ENCODE measurements at places on chromosomes 2 and 18.

DNA sequence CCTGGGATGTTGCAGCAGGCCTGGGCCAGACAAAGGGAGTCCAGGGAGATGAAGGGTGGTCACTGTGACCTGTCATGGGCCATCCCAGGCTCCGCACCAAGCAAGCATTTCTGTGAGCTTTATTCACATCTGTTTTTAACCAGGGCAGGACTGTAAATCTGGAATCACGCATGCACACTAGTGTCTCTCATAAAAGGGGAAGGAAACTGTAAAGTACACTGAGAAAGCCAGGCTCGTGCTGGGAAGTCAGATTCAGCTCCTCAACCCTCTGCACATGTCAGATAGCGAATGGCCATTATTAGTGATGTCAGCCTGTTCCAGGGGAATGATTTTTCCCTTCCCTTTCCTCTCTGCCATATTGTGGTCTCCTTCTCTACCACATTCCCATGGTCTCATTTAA, 818.6 kb upstream of the RAB6C start:
- DNase-seq, result no peak

- DNase-seq, result no peak
Measured at GRCh38 chr2:47429795-47430194, 26.8 kb downstream of the MSH2 start.

DNA sequence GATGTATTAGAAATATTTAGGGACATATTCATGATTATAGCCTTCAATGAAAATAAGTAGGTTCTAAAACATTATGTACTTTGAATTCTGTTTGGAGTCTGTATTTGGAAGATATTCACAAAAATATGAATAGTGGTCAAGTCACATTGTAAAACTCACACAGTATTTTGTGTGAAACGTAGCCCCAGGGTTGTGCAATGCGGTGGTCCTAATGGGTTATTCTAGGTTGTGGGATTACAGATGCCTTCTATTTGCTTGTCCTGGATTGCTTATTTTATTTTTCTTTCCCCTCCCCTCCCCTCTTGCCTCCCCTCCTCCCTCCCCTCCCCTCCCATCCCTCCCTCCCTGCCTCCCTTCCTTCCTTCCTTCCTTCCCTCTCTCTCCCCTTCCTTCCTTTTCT, 93.7 kb upstream of the THUMPD2 start:
- DNase-seq, result no peak

DNA sequence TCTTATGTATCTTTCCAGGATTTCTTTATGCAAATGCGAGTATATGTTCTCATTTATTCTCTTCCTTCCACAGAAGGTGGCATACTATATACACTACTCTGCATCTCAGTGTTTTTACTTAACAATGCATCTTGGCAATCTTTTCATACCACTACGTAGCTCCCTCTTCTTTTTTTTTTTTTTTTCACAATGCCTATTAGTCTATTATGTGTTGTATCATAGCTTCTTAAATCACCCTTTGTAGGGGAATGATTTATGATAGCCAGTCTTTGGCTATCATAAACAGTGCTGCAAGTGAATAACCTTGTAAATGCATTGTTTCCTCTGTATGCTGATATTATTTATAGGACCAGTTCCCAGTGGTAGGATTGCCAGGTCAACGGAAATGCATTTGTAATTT, 204.2 kb downstream of the BABAM2 start:
- no peak for DNase-seq

GRCh38 chr2:214676421-214677089, 132.9 kb downstream of the BARD1 start:
- no peak for DNase-seq

- DNase-seq, result no peak
Measured at GRCh38 chr2:213958086-213958485, 452.8 kb upstream of the VWC2L start.

DNA sequence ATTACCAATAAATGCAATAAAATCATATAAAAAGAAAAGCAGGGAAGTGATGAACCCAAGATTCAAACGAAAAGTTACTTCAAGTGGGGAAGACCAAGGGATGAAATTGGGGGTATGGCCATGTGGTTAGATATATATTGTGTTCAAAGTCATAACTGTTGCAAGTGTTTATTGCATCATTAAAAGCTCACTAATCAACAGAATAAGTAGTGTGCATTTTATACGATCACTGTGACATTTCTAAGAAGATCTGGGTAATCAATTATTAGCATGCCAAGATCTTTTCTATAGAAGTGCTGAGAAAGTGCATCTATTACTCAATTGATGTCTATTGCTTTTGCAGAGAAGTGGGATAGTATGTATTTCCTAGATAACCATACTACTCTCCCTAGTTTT, 52.9 kb downstream of the VSNL1 start:
- DNase-seq, result no peak

DNA sequence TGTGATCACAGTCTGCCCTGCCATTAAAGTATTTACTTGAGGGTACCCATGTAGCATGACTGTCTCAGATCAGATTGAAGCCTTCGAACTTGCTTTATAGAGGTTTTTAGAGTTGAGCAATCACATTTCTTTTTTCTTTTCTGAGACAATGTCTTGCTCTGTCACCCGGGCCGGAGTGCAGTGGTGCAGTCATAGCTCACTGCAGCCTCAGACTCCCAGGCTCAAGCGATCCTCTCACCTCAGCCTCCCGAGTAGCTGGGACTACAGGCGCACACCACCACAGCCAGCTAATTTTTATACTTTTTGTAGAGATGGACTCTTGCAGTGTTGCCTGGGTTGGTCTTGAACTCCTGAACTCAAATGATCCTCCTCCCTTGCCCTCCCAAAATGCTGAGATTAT, 153.4 kb downstream of the AGAP1 start:
- no peak for DNase-seq
